ENCODE measurements at places on chromosomes 6 and 20.

- DNase-seq = peak; percentile 46
Observed at GRCh38 chr6:141552463-141552862, 580.3 kb upstream of the GJE1 start.

DNA sequence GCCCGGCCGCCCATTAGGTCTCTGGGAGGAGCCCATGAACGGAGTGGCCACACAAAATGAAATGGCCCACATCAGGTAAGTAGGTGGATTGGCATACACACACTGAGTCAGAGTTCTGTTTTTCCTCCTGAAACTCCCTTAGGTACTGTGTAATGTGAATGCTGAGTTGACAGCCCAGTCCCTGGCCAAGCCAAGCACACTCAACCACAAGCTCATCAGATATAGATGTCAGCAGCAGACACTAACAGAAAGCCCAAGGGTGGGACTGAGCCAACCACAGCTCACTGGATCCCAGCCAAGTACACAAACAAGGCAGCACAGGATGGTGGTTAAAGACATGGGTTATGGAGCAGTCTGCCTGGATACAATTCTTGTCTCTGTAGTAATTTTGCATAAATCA lies 403.4 kb downstream of the GJA1 start:
- DNase-seq = peak; percentile 84

GRCh38 chr20:45772693-45773092 lies 19.0 kb downstream of the WFDC3 start:
- DNase-seq = no peak

- DNase-seq = no peak
Observed at GRCh38 chr20:13336308-13337089, 115.4 kb downstream of the ISM1 start.

DNA sequence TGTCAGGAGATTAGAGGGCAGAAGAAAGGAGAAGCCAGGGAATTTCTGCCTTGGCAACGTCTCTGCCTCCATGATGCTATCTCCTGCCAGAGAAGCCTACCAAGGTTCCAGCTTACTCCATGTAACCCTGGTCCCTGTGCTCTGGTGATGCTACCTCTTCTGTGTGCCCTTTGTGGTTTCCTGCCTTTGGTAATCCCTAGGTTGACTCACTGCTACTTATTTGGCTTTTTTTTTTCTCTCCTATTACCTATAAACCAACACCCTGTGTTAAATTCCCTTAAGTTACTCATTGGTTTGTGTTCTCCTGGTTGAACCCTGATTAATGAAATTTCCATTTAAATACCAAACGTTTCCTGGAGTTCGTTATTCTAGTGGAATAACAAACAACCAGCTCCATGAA lies 527.8 kb upstream of the FLRT3 start:
- DNase-seq = peak; percentile 30

DNA sequence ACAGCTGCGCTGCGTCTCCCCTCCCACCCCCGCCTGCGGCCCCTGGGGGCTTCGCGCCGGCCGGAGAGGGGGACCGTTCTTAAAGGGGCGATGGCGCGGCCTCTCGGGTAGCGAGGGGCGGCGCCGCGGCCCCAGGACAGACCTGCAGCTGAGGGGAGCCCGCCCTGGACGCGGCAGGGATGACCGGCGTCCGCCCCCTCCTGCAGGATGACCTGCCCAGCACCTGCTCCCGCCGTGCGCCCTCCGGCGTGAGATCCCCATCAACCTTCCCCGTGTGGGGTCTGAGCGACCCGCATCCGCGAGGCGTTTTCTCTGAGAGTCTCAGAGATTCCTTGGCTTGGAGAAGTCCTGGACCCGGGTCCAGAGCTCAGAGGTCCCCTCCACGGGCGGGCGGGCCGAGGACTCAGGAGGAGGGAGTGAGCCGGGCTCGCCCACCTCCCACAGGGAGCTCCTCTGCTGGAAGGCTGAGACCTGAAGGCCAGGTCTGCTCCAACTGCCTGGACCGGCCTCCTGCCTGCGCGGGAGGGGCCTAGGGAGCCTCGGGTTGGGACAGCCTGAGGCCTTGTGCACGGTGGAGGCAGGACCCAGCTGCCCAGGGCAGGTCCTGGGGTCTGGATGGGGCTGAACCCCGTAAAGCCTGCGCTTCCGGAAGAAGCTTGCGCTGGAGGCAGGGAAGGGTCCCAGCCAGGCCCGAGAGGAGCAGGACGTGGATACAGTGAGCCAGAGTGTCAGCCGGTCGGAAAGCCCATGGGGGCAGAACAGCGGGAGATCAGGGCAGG lies 532 bp upstream of the NKAIN4 start:
- no peak for DNase-seq

- DNase-seq = peak; percentile 9
Observed at GRCh38 chr6:137646484-137646883, 152.3 kb upstream of the OLIG3 start.

- DNase-seq = no peak
Observed at GRCh38 chr20:41696428-41696827, 78.3 kb upstream of the CHD6 start.

DNA sequence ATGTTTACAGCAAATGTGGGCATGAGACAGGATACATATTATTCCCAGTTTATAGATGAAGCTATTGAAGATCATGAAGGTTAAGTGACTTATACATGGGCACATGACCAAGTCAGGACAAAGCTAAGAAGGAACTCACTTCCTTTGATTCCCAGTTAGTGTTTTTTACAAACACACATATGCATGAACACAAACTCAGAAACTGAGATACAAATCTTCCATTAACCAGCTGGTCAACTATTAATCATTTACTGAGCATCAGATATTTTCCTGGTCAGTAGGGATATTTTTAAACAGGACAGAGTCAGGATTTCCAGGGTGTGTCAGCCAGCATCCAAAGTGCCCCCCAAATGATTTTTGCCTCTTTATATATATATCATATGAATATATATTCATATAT lies 222.2 kb downstream of the OGFRL1 start:
- DNase-seq = no peak

Measured in fibroblast of skin of right biceps (primary cell).